PC-9 (cell line): ENCODE measurements at places on chromosomes 13 and 19.

DNA sequence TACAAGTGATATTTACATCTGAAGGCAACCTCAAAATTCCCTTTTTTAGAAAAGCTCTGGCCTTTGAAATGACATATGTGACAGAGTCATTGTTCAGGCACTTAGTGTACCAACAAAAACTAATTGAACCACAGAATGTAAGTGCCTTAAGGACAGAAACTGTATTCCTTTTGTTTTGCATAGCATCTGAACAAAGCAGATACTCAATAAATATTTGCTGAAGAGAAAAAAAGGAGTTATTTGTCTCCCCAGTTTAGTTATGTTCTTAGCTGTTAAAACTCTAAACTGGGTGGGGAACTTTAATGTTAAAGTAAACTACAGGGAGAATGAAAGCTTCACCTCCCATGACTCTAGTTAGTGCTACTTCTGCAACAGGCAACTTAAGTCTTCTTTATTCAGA lies 56.8 kb upstream of the KLF5 start:
- DNase-seq = no peak

DNA sequence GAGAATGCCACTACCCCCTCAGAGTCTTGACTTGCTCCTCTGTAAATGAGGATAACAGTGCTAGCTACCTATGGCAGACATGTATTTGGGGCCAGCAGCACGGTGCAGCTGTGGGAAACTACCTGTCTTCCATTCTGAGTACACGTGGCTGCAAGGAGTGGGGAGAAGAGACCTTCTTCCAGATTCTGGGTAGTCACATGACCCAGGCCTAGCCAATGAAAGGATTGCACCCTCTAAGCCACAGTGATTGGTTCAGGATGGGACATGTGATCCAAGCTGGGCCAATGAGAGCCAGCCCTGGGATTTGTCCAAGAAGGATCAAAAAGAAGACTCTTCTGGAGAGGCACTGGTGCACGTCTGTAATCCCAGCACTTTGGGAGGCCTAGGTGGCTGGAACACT lies 5.5 kb downstream of the ZNRF4 start:
- no peak for DNase-seq

DNA sequence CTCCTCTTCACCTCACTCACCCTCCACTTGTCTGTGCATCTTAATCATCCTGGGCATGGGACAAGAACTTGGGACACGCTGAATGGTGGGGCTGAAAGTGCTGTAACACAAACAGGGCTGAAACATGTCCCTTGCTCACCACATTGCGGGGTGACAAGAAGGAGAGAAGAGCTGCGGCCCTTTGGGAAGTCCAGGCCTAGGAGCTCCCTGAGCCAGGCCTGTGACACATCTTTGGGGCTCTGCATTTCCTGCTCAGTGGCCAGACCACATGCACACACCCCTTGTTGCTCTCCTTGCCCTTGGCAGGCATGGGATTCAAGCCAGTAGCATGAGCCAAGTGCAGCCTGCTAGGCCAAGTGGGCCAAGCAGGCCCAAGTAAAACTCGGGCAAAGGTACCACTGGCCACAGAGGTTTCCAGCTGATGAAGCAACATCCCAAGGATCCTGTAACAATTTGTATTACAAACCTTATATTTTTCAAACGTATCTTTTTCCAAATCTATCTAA lies 1384.3 kb upstream of the PCDH20 start:
- no peak for DNase-seq

DNA sequence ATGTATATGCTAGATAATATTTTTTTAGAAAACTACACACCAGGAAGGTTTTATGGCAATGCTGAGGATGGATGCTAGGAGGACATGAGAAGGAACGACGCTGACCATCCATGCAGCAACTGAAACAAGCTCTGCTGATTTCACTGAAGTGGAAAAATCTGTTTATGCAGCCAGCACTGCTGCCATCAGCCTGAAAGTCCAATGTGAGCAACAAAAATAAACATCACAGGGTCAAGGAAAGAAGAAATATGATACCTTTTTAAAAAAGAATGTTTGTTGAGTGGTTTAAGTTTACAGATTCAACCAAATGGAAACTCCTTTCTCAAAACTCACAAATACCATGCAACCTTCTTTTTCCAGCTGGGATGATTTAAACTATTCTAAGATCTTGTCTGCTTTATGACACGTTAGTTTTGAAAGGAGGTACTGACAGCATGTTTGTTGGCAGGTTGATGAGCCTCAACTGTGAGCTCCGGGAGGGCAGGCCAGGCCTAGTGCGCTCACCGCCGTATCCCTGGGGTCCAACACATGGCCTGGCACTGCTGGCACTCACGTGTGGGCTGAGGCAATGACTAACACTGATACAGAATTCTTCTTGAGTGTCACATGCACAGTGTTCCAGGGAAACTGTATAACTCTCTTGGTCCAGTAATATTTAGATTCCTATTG lies 46.8 kb downstream of the LATS2 start:
- peak; percentile 65 for DNase-seq

DNA sequence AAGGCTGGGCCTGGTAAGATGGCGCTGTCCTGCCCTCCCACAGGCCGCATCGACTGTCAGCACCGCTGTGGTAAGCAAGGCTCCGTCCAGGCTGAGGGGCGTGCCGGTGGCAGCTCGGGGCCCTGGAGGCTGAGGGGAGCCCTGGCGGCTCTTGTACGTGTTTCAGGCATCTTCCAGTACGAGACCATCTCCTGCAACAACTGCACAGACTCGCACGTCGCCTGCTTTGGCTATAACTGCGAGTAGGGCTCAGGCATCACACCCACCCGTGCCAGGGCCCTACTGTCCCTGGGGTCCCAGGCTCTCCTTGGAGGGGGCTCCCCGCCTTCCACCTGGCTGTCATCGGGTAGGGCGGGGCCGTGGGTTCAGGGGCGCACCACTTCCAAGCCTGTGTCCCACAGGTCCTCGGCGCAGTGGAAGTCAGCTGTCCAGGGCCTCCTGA lies 1.2 kb downstream of the IZUMO4 start:
- no peak for DNase-seq
